ENCODE measurements at places on chromosomes 7 and 10.

GRCh38 chr7:6350433-6351058 lies 78.1 kb upstream of the CYTH3 start:
- no peak for DNase-seq

DNA sequence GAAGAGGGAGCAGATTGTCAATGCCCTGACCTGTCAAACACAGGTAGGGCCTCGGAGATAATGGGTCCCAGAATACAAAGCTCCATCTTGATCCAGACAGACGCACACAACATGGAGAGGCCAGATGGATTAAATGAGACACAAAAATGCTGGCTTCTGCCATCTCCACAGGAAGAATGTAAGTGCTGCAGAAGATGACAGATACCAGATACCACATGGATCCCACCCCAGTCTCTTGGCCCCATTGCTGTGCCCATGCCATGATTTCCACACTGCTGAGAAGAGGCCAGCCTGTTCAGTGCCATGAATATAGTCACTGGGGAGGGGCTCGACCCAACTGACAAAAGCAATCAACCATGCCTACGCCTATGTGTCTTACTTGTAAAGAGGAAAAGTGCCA lies 487.9 kb downstream of the PARD3 start:
- no peak for DNase-seq

DNA sequence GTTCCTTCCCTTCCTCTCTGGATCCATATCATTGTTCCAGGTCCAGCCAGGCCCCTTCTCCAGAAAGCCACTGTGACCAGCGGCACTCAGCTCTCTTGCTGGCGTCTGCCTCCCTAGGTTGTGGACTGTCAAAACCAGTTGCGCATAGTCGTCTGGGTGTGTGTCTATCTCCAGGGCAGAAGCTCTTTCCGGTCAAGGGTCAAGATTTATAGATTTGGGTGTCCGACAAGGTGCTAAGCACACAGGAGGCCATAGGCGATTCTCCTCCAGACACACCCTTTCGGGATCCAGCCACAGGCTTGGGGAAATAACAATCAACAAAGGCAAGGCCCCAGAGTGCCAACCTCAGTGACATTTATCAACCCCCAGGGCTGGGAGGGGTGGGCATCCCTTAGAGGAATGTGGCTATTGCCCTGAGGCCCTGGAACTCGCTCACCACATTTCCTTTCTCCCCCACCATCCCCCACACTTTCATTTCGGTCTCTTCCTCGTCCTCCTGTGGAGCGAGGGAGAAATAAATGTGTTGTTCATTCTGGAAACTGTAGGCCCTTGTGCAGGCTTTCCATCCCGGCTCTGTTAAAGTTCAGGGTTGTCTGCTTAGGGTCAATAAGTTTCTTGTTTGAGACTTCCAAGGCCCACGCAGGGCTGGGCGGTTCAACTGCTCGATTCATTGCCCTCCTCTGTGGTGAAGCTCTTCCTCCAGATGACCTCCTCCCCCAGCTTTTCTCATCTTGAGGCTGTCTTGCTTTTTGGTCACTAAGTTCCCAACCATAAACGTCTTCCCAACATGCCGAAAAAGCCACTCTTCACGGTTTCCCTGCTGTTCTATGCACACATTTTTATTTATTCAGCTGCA lies 57.9 kb downstream of the AFAP1L2 start:
- DNase-seq = no peak

GRCh38 chr10:47104786-47105385 lies 193.7 kb downstream of the PTPN20 start:
- no peak for DNase-seq

- DNase-seq = no peak
These were observed 11.8 kb upstream of the PDCD4 start for GRCh38 chr10:110859973-110860376.

DNA sequence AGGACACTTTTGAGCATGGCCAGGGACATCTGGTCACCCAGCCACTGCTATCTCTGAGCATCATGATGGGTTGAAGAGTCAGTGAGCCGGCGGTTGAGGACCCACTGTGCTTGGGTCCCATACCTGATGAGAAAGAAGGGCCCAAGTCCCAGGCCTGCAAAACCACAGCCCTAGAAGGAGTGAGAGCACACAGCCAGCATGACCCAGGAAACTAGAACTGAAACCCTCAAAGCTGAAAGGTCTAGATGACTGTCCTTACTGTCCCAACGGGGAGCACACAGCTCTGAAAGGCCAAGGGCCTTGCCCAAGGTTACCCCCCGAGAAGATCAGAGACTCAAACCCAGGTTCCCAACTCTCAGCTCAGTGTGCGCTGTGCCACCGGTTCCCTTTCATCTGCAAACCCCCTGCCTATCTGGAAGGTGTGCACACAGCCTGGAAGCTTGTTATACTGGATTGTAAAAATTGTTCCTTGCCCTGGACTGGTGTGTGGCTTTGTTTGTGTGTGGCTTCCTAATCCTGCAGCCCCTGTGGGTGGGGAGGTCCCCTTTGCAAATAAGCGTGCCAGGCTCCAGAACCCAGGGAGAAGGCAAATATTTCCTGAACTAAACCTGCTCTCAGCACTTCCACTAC lies 22.6 kb upstream of the PSAP start:
- DNase-seq = no peak

DNA sequence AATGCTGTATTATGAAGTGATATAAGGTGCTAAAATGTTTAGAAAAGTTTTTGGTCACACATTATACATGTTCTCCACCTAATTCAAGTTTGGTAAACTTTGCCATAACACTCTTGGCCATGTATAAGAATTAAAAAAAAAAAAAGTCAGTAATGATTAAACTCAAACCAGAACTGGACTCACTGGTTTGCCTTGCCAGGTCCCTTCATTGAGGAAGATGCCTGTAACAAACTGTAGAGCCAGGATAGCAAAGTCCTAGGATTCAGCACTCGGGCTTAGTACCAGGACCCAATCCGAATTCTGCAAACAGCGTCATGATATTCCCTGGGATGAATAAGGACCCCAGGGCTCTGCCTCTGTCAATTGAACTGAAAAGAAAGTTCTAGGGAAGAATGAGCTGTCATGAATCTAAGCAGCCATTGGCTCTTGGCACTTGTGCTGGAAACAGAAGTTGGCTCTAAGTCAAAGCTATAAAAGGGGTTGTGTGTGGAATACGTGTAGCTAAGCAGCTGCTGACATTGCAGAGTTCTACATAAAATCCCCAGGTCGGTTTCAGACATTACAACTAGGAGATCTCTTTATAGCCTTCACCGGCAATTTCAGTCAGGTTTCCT lies 216.9 kb downstream of the C7orf25 start:
- DNase-seq = no peak

- no peak for DNase-seq
These were observed 208.5 kb downstream of the RNLS start for GRCh38 chr10:88374392-88375175.

DNA sequence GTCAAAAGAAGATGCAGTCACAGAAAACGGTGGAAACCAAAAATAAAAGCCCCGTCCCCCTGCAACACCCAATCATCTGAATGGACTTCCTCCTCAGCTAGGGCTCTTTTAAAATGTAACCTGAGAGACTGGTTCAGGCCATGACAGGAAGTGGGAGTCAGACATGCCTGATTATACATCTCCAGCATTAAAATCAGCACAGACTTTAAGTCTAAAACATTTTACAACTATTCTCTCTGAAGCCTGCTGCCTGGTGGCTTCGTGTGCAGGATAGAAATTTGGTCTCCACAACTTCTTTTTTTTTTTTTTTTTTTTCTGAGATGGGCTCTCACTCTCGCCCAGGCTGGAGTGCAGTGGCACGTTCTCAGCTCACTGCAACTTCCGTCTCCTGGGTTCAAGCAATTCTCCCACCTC lies 30.3 kb downstream of the HACD1 start:
- DNase-seq = no peak

GRCh38 chr10:113897693-113898618 lies 43.5 kb downstream of the NHLRC2 start:
- no peak for DNase-seq

- DNase-seq = no peak
These were observed 4.9 kb upstream of the PTPRN2 start for GRCh38 chr7:158592541-158592940.

DNA sequence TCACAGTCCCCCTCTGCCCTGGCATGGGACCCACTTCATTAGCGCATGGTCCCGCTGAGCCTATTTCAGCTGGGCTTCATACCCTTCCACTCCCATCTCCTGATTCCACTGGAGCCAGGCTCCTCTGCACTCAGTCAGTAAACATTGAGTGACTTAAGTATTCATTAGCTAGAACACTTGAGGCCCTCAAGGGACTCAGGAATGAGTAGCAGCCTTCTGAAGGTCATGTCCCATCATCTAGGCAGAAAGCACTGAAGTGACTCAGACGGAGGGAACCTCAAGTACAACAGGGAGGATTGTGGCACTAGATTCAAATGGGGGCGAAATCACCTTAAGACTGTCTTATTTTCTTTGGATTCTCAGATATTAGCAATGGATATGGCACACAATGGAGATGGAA lies 186.6 kb upstream of the INHBA start:
- no peak for DNase-seq

DNA sequence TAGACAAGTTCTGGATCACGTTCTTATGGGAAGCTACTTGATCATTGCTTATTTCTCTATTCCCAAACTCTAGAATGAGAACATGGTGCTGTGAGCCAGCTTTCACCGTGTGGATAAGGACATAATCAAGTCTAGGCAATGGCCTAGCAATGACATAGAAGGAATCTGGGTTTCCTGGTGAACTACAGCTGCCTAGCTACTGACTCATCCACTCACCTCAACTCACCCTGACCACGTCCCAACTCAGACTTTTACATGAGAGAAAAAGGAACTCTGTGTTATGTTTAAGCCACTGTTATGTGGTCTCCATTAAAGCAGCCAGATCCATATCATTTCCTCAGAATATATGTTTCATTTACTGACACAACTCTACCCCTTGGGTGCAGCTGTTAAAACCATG lies 18.8 kb upstream of the MET start:
- peak; percentile 42 for DNase-seq

GRCh38 chr7:158559356-158559755 lies 28.3 kb downstream of the PTPRN2 start:
- no peak for DNase-seq

DNA sequence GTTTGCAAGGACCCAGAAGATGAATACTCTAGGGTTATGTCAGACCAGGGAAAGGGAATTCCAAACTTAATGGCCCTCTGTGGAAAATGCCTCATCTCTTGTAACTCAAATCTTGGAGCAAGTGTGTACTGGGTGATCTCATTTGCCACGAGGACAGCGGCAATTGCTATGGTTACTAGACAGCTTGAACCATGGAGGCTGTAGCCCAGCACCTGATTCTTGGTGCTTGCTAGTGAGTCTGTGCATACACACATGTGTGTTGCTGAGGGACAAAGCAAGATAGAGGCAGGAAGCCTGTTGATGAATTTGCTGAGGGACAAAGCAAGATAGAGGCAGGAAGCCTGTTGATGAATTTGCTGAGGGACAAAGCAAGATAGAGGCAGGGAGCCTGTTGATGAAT lies 58.6 kb upstream of the FEZF1 start:
- DNase-seq = no peak

GRCh38 chr10:58318346-58318745 lies 16.5 kb upstream of the UBE2D1 start:
- DNase-seq = no peak

DNA sequence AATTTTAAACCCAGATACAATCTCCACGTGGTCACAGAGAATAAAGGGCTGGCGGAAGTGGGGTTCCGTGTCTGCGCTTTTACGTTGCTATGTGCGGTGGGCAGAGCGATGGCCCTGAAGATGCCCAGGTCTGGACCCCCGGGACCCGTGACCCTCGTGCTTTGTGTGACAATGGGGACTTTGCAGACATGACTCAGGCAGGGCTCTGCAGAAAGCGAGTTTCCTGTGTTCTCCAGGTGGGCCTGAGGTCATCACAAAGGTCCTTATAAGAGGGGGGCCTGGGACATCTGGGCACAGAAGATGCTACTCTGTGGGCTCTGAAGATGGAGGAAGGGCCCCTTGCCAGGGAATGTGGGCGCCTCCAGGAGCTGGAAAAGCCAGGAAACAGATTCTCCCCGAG lies 95.3 kb downstream of the ELFN1 start:
- no peak for DNase-seq

DNA sequence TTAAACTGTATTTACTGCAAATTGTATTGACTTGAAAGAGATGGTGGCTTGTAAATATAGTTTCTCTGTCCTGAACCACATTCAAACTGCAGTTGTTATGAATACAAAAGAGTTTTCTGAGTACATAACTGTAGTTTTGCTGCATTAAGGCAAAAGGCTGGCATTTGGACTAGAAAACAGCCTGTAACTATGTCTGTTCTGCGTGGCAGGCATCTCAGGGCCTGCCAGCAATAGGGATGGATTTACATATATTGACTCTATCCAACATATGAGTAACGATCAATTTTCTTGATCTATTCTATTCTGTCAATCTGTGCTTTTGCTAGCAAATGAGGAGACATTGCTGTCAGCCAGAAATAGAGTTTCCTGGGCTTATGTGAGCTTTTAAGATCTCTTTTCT lies 174.6 kb downstream of the TMEM26 start:
- no peak for DNase-seq

GRCh38 chr7:153476166-153476565 lies 576.0 kb upstream of the DPP6 start:
- no peak for DNase-seq

- no peak for DNase-seq
These were observed 54.2 kb downstream of the SNX10 start for GRCh38 chr7:26345837-26346236.

GRCh38 chr10:12181065-12181775 lies 14.5 kb downstream of the NUDT5 start:
- DNase-seq = peak; percentile 28

- no peak for DNase-seq
These were observed 53.7 kb upstream of the KDM7A start for GRCh38 chr7:140230516-140230860.

DNA sequence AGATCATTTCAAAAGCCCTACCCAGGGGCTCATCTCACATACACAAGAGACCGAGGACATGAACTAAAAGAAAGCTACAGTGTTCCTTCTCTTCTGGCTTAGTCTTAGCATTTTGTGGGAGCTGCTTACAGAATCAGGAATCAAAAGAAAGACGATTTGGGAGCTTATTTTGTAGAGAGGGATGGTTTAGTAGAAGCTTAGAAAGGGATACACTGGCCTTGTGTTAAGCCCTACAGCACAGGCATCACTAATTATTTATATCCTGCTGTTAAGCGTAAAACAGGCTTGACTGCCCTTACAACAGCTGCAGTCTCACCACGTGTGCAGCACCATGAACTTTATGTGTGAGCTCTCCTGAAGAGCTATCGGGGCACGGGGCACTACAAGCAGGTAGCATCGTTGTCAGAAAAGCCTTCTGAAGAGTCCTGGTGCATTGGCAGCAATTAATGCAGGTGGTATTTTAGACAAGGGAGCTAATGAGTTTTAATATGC lies 798.3 kb downstream of the NXPH1 start:
- no peak for DNase-seq

- no peak for DNase-seq
These were observed 23.0 kb downstream of the VSIR start for GRCh38 chr10:71750124-71750841.

DNA sequence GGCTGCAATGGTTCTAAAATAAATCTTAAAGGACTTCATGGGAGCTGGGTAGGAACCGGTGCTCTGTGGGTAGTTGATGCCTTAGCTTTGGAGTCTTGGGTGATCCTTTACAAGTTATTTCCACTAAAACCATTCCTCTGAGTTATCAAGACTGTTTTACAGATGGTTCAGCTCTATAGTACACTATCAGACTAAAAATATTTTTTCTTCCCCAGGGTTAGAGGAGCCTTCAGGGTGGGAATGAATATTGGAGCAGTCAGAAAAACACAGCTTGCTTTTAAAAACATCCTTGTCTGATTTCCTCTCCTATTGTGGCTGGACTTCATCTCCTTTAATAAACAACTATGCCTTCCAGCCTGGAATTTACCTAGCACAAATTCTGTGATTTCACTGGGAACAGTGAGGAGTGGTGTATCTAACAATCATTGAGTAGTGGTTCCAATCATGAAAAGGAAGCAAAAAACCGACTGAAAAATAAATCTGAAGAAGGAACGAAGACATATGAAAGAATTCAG lies 102.6 kb upstream of the AFAP1L2 start:
- no peak for DNase-seq

Measured in H54 (cell line).